Activated T-cell treated with anti-CD3 and anti-CD28 coated beads for 4 hours (primary cell): ENCODE measurements at places on chromosomes 7 and 10.

GRCh38 chr7:135704074-135704473 lies 23.9 kb downstream of the SLC13A4 start:
- DNase-seq = no peak

- DNase-seq = no peak
Measured at GRCh38 chr10:84269773-84270172, 24.9 kb downstream of the RGR start.

- no peak for DNase-seq
Measured at GRCh38 chr10:128860574-128860973, 606.5 kb upstream of the MGMT start.

DNA sequence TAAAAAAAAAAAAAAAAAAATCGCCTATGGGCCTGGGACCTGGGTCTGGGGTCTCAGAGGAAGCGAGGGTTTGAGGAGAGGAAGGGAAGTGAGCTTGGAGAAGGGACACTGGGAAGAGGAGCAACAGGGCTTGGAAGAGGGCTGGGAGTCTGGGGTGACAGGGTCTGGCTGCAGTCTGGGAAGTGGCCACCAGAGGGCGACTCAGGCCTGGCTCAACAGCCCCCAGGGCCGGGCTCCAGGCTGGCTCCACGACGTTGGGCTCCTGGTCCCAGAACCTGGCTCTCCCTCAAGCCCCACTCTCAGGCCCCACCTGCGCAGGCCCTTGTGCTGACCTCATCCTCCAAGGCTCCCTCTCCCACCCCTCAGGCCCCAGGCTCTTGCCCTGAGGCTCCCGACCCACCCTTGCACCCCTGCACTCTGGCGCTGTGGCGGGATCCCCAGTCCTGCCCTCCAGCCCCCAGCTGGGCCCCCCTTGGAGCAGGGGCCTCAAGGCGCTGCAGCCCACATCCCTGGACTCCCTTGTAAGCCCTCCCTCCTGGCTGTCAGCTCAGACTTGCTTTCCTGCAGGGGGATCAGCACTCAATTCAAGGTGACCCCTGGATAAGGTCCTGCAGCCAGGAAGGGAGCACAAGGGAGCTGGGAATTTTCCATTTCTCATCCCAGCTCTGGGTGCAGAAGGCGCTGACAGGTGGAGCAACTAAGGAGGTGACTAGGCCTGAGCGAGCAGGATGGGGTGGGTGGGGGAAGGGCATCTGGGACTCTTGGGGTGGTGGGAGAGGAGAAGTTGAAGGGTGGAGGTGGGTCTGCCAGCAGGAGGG lies 5.4 kb upstream of the SPACDR start:
- DNase-seq = peak; percentile 79

GRCh38 chr7:100102950-100103840 lies 1.8 kb downstream of the AP4M1 start:
- DNase-seq = no peak

GRCh38 chr10:121710207-121710606 lies 112.0 kb upstream of the FGFR2 start:
- no peak for DNase-seq

DNA sequence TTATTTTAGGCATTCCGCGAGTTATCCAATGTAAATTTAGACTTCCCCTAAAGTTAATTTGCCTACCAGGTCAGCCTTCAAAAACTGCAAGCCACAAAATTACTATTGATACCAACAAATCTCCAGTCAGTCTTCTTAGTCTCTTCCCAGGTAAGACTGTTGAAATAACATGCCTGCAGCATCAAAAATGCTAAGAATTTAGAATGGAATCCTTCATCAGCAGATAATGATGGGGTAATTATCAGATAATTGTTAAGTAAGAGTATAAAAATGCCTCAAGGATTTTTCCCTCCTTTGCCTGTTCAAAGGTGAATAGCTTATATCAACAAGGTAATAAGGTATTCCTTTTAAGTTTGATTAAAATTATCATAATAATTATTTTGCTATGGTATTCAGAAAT lies 228.5 kb downstream of the BBS9 start:
- no peak for DNase-seq

- no peak for DNase-seq
Measured at GRCh38 chr10:94003488-94003887, 9.8 kb downstream of the PLCE1 start.

DNA sequence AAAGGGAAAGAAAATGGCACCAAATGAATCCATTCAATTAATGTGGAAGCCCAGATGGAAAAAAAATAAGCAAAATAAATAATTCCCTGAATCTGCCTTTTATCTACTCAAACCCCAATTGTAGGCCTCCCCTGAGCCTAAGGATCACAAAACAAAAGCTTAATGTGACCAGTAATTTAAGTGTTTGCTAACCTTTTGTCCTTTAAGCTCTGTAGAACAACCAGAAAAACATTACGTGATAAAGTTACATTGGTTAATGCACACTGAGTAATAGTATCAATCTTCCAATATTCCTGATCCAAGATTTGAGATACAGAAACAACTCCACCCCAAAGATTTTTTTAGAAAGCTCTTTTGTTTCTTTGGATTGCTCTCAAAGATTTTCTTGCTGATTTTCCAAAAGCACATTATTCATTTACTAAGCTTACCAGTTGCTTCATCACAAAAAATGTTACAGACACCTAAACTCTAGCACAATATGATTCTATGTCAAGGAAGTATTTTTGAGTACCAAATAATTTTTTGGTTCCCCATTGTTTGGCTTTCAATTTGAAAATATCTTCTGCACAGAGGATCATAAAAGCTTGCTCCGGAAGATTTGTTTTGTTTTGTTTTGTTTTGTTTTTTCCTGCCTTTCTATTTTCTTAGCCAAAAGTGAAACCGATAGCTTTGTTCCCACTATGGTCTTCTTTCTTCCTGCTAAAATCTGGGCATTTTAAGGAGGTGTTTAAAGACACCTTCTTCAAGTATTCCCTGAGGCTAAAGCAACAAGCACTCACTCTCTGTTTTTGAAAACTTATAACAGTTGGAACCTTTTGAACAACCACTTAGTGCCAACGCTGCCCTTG lies 54.2 kb downstream of the TRIL start:
- no peak for DNase-seq

DNA sequence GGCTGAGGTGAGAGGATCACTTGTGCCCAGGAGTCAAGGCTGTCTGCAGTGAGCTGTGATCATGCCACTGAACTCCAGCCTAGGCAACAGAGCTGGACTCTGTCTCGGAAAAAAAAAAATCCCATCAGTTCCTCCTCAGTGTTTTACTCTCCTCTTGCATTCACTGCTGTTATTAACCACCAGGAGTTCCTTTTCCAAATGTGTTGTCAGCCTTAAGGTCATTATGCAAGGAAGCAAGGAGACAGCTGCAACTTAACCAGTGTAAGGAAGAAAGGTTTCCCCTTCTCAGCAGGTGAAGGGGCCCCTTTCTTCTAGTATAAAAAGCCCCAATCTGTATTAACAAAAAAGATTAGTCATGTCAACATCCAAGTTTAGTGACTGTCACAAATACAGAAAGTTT lies 86.6 kb upstream of the LEP start:
- no peak for DNase-seq

- no peak for DNase-seq
Measured at GRCh38 chr7:51607447-51607846, 290.8 kb upstream of the COBL start.

GRCh38 chr10:127948791-127949190 lies 41.9 kb downstream of the PTPRE start:
- DNase-seq = no peak

DNA sequence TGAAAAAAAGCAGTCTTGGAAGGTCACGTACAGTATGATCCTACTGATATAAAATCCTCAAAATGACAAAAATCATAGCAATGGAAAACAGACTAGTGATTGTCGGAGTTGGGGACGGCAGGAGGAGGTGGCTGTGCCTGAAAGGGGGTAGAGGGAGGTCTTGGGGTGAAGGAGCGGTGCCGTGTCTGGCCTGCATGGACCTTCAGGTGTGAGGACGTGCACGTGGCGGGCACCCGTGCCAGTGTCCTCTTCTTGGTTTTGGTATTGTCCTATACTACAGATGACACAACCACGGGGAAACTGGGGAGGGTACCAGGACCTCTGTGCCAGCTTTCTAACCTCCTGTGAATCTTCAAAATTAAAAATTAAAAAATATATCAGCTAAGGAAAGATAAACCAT lies 73.0 kb downstream of the COBL start:
- no peak for DNase-seq

GRCh38 chr7:41247143-41247865 lies 455.6 kb downstream of the INHBA start:
- DNase-seq = no peak

GRCh38 chr7:44331682-44332081 lies 6.3 kb upstream of the CAMK2B start:
- DNase-seq = no peak

- DNase-seq = no peak
Measured at GRCh38 chr7:36283711-36284130, 105.9 kb upstream of the ANLN start.

- DNase-seq = no peak
Measured at GRCh38 chr7:135369405-135369804, 135.8 kb downstream of the STRA8 start.

- no peak for DNase-seq
Measured at GRCh38 chr7:108418946-108419345, 37.3 kb downstream of the NRCAM start.

GRCh38 chr7:127769696-127770400 lies 117.9 kb downstream of the SND1 start:
- no peak for DNase-seq

GRCh38 chr10:123016228-123016627 lies 7.4 kb downstream of the ACADSB start:
- DNase-seq = no peak

DNA sequence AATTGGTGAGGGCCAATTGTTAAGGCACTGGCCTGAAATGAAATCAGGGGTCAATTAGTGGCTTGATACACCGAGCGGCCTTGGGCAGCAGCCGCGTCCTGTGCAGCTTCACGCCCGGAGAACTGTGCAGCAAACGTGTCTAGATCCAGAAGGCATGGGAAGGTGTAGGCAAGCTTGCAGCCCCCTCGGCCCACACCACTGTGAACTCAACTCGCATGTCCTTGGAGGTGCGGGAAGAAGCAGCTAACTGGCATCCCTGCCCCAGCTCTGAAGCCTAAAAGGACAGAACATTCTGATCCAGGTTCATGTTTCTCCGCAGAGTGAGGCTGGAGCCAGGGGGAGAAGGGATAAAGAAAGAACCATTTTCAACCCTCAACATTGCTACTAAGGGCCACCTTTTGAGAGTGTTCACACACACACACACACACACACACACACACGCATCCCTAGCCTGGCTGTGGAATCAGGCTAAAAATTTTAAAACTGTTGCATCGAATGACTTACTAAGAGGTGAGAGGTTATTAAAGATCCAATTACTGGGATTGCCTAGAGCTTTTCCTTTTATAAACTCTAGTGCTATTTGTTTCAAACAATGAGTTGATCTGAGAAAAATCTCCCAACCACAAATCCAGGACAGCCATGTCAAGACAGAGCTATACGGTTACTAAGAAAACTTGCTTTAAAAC lies 104.0 kb downstream of the PARP12 start:
- DNase-seq = no peak

DNA sequence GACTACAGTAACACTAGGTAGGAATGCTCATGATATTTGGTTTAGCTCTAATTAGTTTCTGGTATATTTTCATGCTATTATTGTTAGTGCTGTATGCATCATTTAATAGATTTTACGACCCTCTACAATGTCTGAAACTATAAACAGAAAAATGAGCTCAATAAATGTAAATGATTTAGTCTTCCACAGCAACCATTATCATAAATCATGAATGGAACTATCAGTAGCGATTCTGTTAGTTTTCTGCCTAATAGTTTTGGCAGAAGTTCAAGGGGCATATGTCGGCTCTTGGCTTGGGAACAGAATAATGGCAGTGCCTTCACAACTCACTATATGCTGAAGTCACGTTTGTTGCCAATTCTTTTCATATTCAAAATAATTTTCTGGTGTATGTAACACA lies 494.8 kb downstream of the PARD3 start:
- no peak for DNase-seq

DNA sequence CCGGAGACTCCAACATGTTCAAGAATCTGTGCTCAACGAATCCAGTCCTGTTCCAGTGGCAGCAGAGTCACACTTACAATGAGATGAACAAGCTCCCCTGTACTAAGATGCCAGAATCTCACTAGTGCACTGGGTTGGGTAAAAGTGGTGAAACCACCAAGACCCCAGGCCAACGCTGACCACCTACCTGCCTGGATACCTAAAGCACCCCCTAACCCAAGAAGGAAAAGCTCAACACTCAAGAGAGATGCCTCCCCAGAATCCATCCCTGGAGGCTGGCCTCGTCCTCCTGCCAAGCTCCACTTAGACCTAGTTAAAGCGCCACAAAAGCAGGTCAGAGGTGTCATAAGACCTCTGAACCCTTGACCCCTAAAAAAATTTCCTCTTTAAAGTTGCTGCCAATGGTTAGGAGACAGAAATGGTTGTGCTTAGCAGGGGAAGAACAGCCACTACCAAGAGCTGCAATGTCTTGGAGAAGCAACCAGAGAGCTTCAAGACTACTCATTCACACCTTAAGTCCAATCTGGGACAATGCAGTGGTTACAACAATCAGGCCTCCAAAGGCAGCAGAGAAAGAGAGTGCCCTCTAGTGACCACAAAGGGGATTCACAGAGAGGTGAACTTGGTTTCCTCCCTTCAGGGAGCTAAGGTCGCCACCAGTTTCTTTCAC lies 94.6 kb upstream of the MACROH2A2 start:
- no peak for DNase-seq

DNA sequence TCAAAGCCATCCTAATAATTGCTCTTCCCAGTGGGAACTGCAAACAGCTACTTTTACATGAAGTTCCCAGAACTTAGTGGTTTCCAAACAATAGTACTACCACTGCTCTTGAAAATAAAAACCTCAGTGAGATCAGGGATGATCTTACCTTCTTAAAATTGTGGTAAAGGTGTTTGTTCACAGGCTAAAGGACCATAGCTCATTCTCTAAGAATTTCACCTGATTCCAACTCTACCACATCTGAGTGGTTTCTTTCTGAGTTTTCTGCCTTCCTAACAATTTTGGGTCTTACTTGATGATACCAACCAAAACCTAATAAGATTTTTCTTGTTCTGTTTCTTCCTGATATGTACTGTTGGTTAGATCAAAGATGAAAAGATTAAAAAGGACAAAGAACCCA lies 45.6 kb upstream of the AGBL3 start:
- no peak for DNase-seq

- DNase-seq = no peak
Measured at GRCh38 chr7:135160098-135160857, 10.2 kb downstream of the CYREN start.

DNA sequence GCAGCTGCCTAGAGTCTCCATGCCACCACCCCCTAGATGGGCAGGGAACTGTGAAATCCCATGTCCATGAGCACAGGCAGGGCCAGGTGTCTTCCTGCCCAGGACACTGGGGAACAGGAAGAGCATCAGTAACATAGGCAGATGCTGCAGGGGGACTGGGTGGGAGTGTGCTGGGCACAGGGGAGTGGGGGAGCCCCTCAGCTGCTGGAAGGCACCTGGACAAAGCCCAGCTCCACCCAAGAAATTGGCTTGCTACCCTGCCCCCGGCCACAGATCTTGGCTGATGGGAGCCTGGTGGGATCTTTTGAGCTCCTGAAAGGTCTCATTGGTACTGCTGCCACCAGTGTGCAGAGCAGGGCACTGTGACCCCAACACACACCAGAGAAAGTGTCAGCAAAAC lies 66.7 kb downstream of the TCERG1L start:
- DNase-seq = no peak
